ENCODE measurements at places on chromosomes 7 and 10.

GRCh38 chr7:65390588-65390987 lies 16.9 kb downstream of the ZNF92 start:
- DNase-seq = no peak

GRCh38 chr10:122553341-122553740 lies 7.2 kb upstream of the DMBT1 start:
- no peak for DNase-seq

DNA sequence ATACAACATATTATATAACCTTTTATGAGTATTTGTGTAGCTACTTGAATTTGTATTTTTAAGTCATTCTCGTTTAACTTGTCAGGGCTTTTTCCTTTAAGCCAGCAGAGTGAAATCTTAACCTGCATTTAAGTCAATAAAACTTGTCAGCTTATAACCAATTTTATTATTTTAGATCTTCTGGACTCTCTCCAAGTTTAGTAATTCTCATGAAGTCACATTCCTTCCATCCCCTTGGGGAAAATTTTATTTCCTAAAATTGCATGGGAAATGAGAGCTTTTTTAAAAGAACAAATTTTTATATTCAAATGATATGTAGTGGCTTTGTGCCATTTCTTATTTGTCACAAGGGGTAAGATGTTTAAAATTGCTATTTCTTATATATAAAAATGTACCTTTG lies 74.0 kb downstream of the SEPTIN7 start:
- DNase-seq = no peak

- DNase-seq = no peak
Measured at GRCh38 chr7:81903115-81903514, 133.3 kb upstream of the HGF start.

GRCh38 chr10:10617686-10618085 lies 400.0 kb upstream of the CELF2 start:
- no peak for DNase-seq

- DNase-seq = no peak
Measured at GRCh38 chr10:14952851-14953423, 959 bp downstream of the DCLRE1C start.

DNA sequence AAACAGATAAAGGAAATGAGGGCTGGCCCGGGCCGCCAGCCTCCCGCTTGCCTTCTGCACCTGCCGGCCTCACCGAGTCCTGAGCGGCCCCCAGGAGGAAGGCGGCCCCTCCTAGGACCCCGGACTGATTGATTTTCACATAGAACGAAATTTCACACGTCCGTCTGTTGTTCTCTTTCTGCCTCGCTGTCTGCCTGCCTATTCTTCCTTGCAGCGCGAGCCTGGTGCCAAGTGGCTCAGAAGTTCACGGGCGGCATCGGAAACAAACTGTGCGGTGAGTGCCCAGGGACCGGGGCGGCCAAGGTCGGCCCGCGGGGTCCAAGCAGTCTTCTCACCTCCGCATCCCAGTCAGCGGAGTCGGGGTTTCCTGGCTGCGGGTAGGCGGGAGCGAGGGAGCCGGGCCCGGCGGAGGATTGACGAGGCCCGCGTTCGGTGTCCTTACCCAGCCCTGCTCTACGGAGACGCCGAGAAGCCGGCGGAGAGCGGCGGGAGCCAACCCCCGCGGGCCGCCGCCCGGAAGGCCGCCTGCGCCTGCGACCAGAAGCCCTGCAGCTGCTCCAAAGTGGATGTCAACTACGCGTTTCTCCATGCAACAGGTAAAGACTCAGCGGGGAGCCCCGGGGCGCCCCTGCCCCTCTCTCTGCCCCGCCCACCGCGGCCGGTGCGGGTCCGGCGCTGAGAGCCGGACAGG lies 967 bp downstream of the GAD2 start:
- DNase-seq = no peak

DNA sequence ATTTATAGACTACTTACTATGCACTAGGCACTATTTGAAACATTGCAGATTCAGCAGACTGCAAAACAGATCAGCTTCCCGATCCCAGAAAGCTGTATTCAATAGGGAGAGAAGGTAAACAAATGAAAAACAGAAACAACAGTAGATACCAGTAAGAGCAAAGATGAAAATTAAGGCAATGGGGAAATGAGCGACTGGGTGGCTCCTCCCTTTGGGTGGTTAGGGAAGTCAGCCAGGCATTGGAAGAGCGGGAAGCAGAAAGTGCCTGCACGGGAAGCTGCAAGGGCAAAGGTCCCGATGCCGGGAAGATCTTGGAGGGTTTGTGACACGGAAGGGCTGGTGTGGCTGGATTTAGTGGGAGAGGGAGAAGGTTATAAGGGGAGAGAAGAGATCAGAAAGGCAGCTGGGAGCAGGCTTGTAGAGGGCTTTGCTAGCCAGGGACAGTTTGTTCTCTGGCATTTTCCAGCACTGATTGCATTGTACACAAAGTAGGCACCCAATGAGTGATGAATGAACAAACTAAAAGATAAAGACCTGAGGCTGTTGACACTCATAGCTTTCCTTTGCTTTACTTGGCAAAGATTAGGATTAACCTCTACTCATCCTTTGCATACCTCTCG lies 67.8 kb downstream of the NAMPT start:
- DNase-seq = no peak

DNA sequence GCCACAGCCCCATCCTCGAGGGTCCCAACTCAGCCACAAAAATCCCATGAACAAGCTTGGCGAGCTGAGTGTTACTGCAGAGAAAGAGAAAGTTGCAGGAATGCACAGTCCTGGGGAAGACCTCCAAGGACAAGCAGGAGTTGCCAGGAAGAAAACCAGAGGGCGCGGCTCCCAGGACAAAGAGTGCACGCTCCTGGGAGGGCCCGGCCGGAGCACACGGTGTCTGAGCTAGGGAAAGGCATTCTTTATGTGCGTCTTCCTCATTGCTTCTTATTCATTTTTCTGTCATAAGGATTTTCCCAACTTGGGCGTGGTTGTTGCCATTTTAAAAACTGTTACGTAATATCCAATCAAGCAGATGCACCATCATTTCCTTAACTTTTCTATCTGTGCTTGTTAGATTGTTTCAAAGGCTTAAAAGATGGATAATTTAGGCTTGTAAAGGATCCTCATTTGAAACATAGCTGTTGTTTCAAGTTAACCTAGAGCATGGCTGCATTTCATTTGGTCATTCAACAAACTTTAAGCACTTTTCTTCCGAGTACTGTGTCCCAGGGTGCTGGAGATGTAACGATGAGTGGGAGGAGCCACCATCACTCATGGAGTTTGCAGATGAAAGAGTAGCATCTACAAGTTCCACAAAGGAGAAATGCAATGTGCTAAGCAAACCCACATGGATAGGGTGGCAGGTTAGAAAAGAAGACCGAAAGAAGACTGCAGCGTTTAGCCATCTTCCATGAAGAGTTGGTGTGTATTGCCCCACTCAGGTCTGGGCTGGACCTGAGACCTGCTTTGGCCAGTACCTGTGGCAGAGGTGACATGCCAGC lies 5.6 kb upstream of the CNPY1 start:
- no peak for DNase-seq

DNA sequence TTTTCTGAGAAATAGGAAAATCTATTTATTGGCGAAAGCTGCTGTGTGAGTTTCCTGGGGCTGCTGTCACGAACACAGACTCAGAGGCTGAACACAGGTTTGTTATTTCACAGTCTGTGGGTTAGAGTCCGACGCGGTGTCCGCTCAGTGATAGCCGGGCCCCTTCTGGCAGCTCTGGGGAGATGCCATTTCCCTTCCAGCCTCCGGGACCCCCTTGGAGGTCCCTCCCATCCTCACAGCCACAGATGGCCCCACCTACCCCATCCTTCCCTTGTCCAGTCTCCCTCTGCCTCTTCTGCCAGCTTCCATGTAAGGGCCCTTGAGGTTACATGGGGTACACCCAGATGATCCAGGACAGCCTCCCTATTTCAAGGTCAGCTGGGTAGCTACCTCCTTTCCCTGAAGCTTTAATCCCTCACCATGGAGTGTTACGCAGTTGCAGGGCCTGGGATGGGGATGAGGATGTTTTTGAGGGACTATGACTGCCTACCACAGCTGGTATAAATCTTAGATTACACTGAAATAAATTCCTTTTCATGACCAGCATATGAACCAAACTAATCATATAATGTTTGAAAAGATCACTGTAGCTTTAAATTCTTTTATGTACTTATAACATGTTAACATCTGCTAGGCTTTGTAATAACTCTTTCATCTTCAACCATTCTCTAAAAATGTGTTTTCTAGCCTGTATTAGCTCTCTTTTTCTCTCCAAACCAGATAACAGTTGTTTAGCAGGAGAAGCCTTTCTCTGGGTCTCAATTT lies 98.5 kb downstream of the WDR37 start:
- DNase-seq = no peak

DNA sequence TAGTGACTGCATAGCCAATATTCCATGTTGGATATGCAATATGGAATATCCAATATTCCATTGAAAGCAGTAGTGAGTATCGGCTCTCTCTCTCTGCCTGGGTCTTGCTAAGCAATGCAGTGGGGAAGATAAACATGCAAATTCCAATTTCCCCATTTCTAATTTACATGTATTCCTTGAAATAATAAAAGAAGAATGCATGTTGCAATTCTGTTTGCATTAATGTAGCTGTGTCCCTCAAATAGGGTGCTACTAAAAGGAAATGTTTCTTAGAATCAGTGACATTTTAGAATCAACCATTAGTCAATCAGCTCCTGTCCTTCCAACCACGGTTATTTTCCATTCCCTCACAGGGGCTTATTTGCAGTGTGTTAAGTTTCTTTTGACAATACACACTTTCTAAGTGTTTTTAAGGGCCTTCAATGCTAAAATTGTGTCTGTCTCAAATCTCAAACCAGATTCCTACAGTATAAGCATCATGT lies 46.7 kb downstream of the AFAP1L2 start:
- DNase-seq = no peak

GRCh38 chr7:117019287-117019686 lies 66.0 kb downstream of the ST7 start:
- DNase-seq = no peak

DNA sequence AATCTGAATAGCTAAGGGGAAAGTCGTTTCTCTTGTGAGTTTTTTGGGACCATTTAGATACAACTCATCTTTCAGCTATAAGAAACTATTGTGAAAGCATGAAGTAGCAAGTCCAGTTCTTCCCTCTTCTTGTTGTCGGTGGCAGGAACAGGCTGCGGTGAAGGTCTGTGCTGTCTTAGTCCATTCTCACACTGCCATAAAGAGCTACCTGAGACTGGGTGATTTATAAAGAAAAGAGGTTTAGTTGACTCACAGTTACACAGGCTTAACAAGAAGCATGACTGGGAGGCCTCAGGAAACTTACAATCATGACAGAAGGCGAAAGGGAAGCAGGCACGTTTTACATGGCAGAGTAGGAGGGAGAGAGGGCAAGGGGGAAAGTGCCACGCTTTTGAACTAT lies 261.8 kb downstream of the GATA3 start:
- DNase-seq = no peak

DNA sequence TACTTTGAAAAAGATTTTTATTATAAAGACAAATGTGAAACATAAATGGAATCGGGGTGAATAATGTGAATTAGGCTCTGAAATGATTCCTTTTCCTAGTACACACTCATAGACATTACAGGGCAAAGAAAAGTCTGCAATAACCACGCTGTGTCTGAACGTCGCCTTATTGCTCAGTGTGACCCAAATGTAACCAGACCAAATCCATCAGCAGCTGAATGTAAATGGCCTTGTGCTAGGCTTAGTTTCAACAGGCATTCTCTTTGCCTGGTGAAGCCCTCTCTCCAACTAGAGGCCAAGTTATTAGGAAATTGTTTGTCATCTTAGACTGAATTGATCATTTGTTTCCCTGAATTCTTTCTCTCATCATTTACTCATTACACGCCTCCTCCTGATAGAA lies 225.5 kb downstream of the CHCHD3 start:
- DNase-seq = no peak

GRCh38 chr7:116497708-116498107 lies 1.8 kb upstream of the CAV2 start:
- no peak for DNase-seq

DNA sequence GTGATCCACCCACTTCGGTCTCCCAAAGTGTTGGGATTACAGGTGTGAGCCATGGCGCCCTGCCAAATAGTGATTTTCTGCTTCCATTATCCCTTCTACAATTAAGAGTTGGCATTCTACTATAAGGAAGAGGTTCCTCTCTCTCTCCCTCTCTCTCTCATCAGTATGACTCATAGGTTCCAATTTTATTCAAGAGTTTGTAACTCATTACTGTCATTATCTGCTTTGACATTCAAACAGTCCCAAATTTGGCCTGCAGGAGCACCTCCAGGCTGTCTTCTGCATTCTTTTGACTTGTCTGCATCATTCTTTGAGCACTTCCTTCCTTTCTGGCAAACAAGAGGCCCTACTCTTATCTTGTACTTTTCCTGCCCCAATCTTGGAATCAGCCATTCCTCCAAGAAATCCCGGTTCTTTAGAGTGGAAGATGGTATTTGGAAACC lies 33.2 kb upstream of the CALU start:
- DNase-seq = no peak

- no peak for DNase-seq
Measured at GRCh38 chr7:143906151-143906550, 4.2 kb upstream of the TCAF1 start.

- DNase-seq = no peak
Measured at GRCh38 chr7:101779267-101779666, 38.2 kb upstream of the CUX1 start.

GRCh38 chr7:17844514-17845196 lies 95.6 kb downstream of the SNX13 start:
- no peak for DNase-seq

GRCh38 chr7:30559611-30560010 lies 35.1 kb upstream of the GARS1 start:
- DNase-seq = no peak

DNA sequence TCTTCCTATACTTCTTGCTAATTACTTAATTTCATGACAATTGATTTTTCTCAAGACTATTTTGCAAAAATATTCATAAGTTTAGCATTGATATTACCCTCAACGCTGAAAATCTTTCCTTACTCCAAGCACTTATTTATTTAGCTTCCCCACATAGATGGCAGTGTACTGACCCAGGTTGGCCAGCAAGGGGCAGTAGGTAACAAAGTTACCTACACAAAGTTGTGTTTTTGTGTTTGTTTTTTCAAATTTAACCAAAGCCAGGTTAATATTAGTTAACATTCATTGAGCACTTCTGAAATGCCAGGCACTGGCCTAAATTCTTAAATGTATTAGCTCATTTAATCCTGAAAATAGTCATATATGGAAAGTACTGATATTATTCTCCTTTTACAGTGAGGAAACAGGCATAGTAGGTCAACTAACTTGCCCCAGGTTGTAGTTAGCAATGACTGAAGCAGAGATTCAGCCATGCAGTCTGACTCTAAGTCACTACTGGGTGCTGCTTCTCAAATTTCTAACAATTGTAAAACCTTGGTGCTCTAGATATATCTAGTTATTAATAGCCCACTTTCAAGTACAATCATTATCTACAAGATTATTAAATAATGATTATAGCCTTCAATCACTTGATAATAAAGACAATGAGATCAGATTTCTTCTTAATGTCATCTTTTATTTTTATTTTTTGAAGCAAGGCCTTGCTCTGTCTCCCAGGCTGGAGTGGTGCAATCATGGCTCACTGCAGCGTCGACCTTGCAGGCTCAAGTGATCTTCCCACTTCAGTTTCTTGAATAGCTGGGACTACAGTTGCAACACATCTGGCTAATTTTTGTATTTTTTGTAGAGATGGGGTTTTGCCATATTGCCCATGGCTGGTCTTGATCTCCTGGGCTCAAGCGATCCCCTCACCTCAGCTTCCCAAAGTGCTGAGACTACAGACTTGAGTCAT lies 5.8 kb upstream of the GGCT start:
- peak; percentile 58 for DNase-seq

Measured in CD8-positive, alpha-beta T cell (primary cell).